Activated naive CD4-positive, alpha-beta T cell treated with anti-CD3 and anti-CD28 coated beads, Interleukin-2, amount 10 ng/mL, durations not matched to agents 7 days and 5 days (primary cell): ENCODE measurements at places on chromosomes 2 and 18.

DNA sequence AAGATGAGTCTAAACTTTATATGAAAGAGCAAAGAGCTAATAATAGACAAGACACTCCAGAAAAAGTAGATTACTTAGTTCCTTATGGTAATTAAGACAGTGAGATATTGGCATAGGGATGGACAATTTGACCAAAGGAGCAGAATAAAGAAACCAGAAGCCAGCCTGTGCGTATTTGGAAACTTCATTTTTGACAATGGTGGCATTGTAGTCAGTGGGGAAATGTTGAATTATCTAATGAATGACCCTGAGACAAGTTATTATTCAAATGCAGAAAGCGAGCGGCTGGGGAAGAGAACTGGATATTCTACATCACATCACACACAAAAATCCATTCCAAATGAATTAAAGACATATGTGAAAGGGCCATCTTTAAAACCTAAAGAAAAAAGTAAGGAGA, 144.3 kb downstream of the DTNB start:
- H3K4me1 ChIP-seq: peaks cover 10% of the 10 kb centered on the region
- no peak overlapping the region for H3K27ac ChIP-seq
- peaks cover 4% of the 10 kb centered on the region for H3K36me3 ChIP-seq
- no peak overlapping the region for H3K4me3 ChIP-seq
- no peak for DNase-seq

- no peak overlapping the region for H3K27ac ChIP-seq
- H3K4me1 ChIP-seq: no peaks in the 10 kb centered on the region
- no peaks in the 10 kb centered on the region for H3K27me3 ChIP-seq
- no peak overlapping the region for H3K4me3 ChIP-seq
- no peak for DNase-seq
Measured at GRCh38 chr2:159468257-159468656, 148.1 kb downstream of the BAZ2B start.

DNA sequence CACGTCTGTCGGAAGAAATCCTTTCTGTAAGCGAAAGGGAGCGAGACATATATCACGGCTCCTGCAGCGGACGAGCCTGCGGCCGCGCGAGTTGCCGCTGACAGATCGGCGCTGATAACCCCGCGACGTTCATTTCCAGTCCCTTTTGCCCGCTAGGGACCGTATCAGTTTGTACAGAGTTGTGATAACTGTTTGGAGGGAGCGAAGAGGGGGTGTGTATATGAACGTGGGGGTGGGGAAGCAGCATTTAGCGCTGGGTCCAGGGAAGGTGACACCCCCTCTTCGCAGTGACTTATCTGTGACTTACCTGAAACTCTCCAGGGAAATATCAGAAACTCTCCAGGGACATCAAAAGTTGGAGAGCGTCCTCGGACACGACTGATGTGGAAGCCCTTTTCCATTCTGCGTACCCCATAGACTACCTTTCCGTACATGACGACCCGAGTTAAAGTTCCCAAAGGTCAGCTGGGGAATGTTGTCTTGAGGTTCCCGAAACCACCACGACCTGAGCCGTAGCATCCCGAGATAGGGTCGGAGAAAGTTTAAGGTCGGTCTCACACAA, 948 bp upstream of the GATA6 start:
- no peak for DNase-seq
- peaks cover 96% of the 10 kb centered on the region for H3K27me3 ChIP-seq
- peaks cover 20% of the 10 kb centered on the region for H3K4me1 ChIP-seq
- H3K27ac ChIP-seq: peak overlapping the region; percentile 78
- H3K36me3 ChIP-seq: peaks cover 8% of the 10 kb centered on the region
- H3K4me3 ChIP-seq: peak overlapping the region; percentile 57

- no peak overlapping the region for H3K27ac ChIP-seq
- no peak for DNase-seq
- no peaks in the 10 kb centered on the region for H3K36me3 ChIP-seq
- peaks cover 17% of the 10 kb centered on the region for H3K27me3 ChIP-seq
- H3K4me3 ChIP-seq: no peak overlapping the region
Measured at GRCh38 chr18:75124551-75124950, 84.4 kb downstream of the PTGR3 start.

GRCh38 chr2:10914272-10914693, 2.5 kb downstream of the KCNF1 start:
- DNase-seq: no peak
- H3K27ac ChIP-seq: no peak overlapping the region
- no peak overlapping the region for H3K4me3 ChIP-seq
- no peaks in the 10 kb centered on the region for H3K36me3 ChIP-seq

DNA sequence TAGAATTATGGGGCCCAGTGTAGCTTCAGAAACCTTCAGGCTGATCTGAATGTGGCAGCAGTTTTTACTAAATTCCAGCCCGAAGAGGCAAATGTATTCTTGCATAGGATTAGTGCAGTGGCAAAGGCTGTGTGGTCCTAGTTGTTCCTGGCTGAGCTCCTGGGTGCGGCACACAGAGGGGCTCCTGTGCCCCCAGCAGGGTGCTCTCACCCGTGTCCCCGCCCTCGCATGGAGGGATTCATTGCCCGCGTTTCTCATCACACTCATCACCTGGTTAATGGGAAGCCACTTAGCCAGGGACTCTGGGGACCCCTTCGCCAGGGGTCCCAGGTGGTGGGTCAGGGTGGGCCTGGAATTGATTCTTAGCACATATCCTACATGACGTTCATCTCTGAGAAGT, 3.9 kb downstream of the KCNG2 start:
- H3K4me1 ChIP-seq: peaks cover 17% of the 10 kb centered on the region
- H3K27ac ChIP-seq: no peak overlapping the region
- H3K4me3 ChIP-seq: no peak overlapping the region
- no peak for DNase-seq

DNA sequence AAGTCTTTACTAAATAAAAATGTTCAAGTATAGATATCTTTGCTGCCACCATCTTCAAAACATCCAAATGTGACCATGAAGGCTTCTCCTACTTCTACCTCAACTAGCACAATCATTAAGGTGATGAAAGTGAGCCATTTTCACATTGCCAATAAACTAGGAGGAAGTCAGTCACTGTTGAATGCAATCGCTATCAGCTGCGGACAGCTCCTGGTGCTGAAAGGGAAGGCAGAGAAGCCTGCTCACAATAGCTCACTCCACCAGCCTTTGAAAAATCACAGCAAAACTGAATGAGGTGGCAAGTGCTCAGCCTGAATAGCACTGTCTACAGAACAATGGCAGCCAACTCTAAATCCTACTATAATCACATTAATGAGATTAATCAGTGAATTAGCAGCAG, 2.2 kb downstream of the MYT1L start:
- H3K36me3 ChIP-seq: no peaks in the 10 kb centered on the region
- no peaks in the 10 kb centered on the region for H3K27me3 ChIP-seq
- H3K27ac ChIP-seq: no peak overlapping the region
- no peak overlapping the region for H3K4me3 ChIP-seq

DNA sequence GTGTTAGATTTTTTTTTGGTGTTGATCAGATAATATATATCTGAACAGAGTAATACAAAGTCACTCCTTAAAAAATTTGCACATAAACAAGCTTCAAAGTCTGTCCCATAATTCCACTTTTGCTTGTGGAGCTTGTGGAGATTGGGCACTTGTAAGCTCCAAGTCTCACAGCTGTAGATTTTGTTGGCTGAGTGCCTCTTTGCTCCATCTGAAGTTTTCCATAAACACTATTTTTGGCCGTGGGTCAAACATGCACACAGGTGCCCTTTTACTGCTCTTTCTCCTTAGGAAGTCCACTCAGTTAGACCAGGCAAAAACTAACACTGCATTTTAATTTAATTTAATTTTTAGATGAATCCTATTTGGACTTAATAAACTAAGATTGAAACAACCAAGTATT, 3.6 kb upstream of the KCNJ13 start:
- H3K36me3 ChIP-seq: peaks cover 18% of the 10 kb centered on the region
- no peak for DNase-seq
- no peak overlapping the region for H3K4me3 ChIP-seq
- H3K4me1 ChIP-seq: peaks cover 6% of the 10 kb centered on the region
- H3K27ac ChIP-seq: no peak overlapping the region
- H3K27me3 ChIP-seq: no peaks in the 10 kb centered on the region

- H3K4me3 ChIP-seq: no peak overlapping the region
- no peaks in the 10 kb centered on the region for H3K4me1 ChIP-seq
- H3K27me3 ChIP-seq: no peaks in the 10 kb centered on the region
- no peak overlapping the region for H3K27ac ChIP-seq
- DNase-seq: no peak
- H3K36me3 ChIP-seq: no peaks in the 10 kb centered on the region
Measured at GRCh38 chr2:96692094-96692971, 47.5 kb downstream of the LMAN2L start.

DNA sequence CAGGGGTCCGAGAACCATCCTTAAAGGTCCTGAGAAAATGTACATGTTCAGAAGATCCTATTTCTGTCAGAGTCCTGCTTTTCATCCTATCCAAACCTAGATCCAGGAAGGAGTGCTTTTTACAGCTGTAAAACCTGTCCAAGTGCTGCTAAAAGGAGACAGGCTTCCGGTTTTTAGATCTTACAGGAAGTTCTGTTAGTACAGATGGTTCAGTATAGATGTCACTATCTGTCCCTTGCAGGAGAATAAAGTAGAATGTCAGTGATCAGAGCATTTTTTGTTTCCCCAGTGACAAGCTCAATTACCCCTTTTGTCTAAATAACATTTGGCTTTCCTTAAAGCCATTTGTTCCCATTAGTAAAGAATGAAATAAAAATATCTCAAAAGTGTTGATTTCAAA, 98.3 kb downstream of the NRP2 start:
- H3K27ac ChIP-seq: no peak overlapping the region
- H3K36me3 ChIP-seq: no peaks in the 10 kb centered on the region
- peaks cover 24% of the 10 kb centered on the region for H3K27me3 ChIP-seq
- H3K4me3 ChIP-seq: no peak overlapping the region
- no peak for DNase-seq

DNA sequence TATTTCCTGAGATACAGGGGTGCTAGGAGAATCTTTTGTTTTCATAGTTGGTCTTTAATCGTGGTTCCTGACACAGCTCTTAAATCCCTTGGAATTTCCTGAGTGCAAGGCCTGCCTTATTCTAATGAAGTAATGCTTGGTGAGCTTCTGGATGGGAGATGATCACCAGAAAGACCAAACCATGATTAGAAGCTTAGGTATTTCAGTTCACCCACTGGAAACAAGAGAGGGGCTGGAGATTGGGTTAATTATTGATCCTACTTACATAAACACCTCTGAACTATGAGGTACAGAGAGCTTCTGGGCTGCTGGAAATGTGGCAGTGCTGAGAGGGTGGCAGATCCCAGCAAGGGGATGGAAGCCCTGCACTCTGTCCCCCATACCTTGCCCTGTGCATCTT, 406.8 kb downstream of the THSD7B start:
- H3K27ac ChIP-seq: no peak overlapping the region
- no peaks in the 10 kb centered on the region for H3K4me1 ChIP-seq
- H3K4me3 ChIP-seq: no peak overlapping the region

GRCh38 chr2:54999182-54999581, 51.1 kb downstream of the RTN4 start:
- peaks cover 31% of the 10 kb centered on the region for H3K4me1 ChIP-seq
- no peak for DNase-seq
- H3K36me3 ChIP-seq: peaks cover 4% of the 10 kb centered on the region
- no peak overlapping the region for H3K4me3 ChIP-seq

DNA sequence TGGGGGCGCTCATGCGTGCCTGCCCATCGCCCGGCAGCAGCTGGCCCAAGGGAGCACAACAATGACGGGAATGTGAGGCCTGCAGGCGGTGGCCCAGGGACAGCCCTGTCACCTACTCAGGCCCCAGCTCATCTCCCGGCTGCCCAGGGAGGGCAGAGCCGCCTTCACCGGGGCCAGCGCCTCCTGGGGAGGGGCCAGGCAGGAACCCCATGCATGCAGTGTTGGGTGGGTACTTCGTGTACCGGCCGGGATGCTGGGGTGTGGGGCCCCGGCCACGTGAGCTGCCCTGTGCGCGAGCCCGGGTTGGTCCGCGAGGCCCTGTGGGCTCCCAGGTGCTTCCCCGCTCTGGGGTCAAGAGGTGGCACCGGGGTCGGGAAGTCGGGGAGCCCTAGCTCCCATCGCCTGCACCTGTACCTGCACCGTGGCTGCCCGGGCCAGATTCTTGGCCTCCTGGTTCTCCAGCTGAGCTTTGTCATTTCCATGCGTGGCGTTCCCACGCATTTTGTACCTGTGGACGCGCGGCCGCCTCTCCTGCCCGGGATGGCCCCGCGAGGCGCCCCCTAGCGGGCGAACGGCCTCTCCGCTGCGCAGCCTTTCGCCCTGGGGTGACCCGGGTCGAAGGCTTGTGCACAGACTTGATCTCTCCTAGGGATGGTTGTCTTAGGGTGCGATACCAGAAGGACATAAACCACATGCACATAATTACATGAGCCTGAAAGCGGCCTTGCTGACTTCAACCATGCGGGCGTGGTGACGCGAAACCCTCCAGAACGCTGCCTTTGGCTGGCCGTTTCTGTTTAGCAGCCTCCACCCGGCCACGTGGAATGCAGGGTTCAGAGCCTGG, 950 bp downstream of the KLHL30 start:
- H3K4me3 ChIP-seq: no peak overlapping the region
- H3K27me3 ChIP-seq: no peaks in the 10 kb centered on the region
- H3K4me1 ChIP-seq: peaks cover 5% of the 10 kb centered on the region
- DNase-seq: peak; percentile 50
- H3K36me3 ChIP-seq: no peaks in the 10 kb centered on the region
- no peak overlapping the region for H3K27ac ChIP-seq

GRCh38 chr2:238728330-238729260, 119.3 kb upstream of the TWIST2 start:
- H3K36me3 ChIP-seq: no peaks in the 10 kb centered on the region
- DNase-seq: no peak
- H3K4me1 ChIP-seq: no peaks in the 10 kb centered on the region
- peaks cover 8% of the 10 kb centered on the region for H3K27me3 ChIP-seq
- no peak overlapping the region for H3K4me3 ChIP-seq

GRCh38 chr2:140669911-140670310, 1460.9 kb downstream of the LRP1B start:
- H3K27ac ChIP-seq: no peak overlapping the region
- H3K4me1 ChIP-seq: no peaks in the 10 kb centered on the region
- H3K27me3 ChIP-seq: no peaks in the 10 kb centered on the region
- no peak for DNase-seq
- no peak overlapping the region for H3K4me3 ChIP-seq
- H3K36me3 ChIP-seq: no peaks in the 10 kb centered on the region

DNA sequence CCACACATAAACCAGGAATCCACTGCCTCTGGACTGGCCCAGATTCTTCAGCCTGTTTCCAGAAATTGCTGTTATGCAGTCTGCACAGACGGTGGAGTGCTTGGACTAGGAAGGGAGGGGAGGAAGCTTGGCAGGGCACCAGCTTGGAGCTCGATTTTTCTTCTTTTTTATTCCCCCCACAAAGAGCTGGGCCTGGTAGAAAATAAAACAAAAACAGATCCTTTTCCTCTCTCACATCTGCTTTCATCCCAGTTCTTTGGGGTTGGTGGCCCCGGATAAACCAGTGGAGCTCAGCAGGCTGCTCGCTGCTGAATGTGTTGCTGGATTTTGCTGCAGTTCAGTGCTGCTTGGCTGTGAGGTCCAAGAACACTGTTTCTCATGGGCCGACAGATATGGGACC, 16.0 kb downstream of the LRRTM1 start:
- no peak overlapping the region for H3K4me3 ChIP-seq
- no peak overlapping the region for H3K27ac ChIP-seq
- H3K27me3 ChIP-seq: no peaks in the 10 kb centered on the region
- no peaks in the 10 kb centered on the region for H3K4me1 ChIP-seq
- H3K36me3 ChIP-seq: no peaks in the 10 kb centered on the region
- no peak for DNase-seq

- H3K27ac ChIP-seq: no peak overlapping the region
- H3K36me3 ChIP-seq: no peaks in the 10 kb centered on the region
- no peaks in the 10 kb centered on the region for H3K4me1 ChIP-seq
Measured at GRCh38 chr18:32930695-32931301, 158.0 kb upstream of the KLHL14 start.
